Brain pericyte (primary cell): ENCODE measurements at places on chromosomes 5 and 9.

DNA sequence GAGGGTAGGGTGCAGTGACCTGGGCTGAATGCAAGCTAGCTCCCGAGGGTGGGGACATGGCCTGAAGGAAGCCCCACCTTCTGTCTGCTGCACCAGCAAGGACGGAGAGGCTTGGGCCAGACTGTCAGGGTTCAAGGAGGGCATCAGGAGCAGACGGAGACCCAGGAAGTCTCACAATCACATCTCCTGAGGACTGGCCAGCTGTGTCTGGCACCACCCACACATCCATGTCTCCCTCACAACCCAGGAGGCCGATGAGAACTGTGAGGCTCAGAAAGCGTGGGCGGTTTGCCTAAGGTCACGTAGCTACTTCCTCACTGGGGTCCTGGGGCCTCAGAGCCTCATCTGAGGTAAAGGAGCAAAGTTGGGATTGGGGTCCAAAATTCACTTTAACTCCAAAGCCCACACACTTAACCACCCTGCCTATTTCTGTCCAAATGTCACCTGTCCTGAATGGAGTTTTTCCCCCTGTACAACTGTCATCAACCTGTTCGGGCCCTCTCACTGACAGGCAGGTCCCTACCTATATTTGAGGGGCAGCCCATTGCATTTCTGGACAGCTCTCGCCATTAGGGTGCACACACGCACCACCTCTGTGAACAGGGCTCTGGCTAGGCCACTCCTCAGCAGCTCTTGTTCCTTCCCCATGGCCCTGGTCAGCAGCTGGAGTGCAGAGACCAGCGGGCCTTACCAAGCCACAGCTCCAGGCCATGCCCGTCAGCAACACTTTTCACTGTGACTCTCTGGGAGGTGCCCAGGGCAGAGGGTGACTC is 3.4 kb downstream of the IL13 start:
- DNase-seq = no peak

DNA sequence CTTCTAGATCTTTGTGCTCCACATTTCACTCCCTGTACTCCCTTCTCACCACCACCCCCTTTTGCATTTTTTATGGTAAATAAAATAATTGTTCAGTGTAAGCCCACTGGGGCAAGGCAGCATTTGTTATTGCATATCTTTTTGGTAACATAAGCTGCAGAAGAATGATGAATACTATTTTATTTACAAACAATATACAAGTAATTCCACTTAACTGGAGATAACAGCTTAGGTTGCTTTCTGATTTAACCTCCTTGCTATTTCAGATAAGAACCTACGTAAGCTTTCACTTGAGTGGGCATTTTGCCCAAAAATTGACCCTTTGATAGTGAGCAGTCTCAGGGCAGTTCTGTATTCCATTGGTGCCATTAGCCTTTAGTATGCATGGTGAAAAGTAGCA is 417.9 kb downstream of the SH3GL2 start:
- no peak for DNase-seq

- no peak for DNase-seq
Observed at GRCh38 chr9:16275795-16276624, 594.5 kb downstream of the BNC2 start.

DNA sequence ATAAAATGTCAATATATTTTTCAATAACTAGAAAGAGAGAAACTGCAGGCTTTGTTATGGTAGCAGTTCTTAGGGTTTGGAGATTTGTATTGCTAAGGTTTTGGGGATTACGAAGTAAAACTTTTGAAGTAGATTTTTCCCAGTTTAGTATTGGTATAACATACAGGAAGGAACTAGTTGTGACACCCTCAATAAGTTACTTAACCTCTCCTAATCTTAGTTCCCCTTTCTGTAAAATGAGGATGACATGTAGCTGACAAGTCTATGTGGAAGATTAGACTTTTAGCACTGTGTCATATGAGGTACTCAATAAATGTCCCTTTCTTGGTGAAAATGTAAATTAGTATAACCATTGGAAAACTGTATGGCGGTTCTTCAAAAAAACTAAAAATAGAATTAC is 73.4 kb upstream of the ATG10 start:
- DNase-seq = no peak

DNA sequence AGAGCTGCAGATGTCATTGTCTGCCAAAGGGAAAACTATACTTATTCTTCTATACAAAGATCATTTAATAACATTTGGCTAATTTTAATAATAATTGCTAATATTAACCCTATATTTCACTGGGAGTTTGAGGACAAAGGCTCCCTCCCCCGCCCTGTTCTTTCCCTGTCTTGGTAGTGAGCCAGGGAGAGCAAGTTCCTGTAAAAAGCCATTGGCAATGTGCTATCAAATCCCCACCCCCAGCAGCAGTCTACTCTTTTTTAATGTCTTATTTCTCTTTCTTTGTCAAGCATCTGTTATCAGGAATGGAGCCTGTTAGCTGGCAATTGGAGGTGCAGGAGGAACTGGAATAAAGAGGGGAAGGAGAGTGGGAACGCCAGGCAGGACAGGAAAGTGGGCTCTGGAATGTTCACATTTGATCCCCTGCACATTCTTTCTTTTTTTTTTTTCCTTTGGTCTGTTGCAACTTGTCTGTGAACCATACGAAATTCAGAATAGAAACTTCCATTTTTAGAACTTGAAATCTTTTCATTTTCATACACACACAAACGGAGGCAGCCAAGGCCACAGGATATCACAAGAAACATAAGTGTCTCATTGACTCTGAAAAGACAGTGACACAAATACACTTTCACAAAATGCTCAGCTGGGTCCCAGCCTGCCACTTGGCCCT is 664.8 kb upstream of the ZNF608 start:
- no peak for DNase-seq

- no peak for DNase-seq
Observed at GRCh38 chr9:30459156-30459555, 1925.3 kb upstream of the ACO1 start.

- DNase-seq = peak; percentile 66
Observed at GRCh38 chr9:35907711-35908503, 1.4 kb upstream of the SPAAR start.
